ENCODE measurements at places on chromosomes 7 and 10.

- no peak for DNase-seq
Measured at GRCh38 chr10:112583236-112583939, 136.4 kb downstream of the VTI1A start.

DNA sequence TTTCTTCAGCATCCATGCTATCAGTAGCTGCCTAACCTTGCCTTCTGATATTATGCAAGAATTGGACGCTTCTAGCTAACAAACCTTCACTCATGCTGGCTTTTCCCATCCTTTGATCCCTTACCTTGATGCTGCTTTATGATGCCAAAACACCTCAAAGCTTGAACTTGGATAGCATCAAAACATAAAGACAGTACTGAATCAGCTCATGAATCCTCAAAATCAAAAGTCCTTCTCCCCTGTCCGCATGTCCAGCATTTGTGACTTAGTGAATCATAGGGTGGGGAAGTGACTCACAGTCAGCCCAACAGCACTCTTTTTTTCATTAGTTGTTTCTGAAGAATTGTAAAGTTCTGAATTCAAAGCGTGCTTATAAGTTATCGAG, 89.5 kb upstream of the PIK3CG start:
- no peak for DNase-seq

DNA sequence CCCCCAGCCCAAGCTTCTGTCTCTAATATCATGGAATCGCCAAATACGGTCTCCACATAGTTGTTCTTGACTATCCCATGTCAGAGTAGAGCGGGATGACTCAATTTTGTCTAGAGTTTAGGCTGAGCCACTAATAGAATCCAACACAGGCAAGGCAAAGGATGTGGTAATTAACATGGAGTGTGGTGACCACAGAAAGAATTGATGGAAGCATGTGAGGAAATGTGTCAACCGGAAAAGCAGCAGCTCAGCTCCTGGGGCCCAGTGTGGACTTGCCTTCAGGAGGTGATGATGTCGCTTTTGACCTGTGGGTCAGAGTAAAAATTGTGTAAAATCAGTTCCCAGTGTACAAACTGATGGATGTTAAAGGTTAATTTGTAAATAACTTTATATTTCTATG, 139.3 kb upstream of the KLF6 start:
- no peak for DNase-seq

DNA sequence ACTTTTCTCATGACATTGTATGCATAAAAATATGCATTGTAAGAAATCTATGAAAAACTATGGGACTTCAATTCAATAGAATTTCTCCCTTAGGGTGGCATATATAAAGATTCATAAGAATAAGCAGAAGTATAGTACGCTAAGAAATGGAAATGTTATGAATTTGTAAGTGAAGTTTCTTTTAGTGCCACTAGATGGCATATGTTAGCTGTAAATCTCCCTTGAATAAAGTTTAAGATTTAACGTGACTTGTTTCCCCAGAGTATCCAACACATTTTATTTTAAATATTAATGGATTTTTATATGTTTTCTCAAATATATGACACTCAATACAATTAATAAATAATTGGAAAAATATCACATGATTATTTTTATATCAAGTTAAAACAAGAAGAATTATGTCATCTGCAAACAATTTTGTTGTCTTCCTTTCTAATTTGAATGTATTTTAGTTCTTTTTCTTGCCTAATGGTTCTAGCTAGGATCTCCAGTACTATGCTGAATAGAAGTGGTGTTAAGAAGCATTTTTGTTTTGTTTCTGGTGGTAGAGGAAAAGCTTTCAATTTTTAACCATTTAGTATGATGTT, 287.2 kb downstream of the HGF start:
- no peak for DNase-seq

DNA sequence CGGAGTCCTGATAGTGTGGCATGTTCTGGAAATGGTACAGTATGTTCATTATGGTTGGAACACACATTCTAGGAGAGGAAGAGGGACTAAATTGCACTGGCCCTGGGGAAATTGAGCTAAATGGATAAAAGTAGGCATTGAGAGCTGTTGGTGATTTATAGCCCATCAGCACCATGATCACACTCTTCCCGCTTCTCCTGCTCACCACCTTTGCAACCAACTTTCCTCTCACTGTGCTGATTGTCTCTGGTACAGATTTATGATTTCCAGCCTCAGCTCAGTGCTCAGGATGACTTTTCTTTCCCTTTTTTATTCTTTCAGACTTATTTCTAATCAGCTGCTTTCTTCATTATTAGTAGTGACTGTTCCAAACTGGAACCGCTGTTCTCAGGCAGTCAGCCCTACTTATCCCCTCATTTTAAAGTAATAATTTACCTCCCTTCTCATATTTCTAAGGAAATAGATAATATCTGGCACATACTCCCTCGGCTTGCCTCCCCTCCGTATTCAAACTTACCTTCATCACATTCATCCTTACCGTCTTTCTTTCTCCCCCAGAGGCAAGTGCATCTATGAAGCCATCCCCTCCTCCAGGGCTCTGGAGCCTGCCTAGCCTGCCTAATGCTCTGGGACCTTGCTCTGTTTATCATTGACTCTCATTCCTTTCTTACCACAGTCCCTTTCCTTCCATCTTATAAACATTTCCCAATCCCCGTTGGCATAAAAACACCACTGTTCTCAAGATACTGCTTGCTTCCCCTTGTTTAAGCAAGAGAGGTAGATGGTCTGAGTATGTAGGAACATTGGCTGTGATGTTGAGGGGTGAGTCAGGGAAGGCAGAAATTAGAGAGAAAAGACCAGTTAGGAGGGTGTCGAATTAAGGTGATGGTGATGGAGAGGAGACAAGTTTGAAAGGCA, 51.6 kb upstream of the RPA3 start:
- no peak for DNase-seq
